ENCODE measurements at places on chromosomes 4 and X.

DNA sequence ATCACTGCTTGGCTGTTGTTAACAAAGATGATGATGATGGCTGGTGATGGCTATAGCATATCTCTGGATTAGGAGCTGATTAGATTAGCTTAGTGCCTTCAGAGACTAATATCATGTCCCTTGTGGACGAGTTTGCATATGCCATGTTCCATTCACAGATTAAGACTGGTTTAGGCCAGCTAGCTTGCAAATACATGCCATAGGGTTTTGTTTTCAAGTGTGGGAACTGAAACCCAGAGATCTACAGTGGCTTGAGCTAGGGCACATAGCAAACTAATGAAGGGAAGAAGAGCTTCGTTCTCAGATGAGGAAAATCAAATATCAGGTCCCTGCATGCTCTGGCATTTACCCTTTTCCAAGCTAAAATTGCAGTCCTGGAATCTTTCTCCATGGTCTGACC lies 492.3 kb downstream of the MAGEE1 start:
- no peak for DNase-seq

DNA sequence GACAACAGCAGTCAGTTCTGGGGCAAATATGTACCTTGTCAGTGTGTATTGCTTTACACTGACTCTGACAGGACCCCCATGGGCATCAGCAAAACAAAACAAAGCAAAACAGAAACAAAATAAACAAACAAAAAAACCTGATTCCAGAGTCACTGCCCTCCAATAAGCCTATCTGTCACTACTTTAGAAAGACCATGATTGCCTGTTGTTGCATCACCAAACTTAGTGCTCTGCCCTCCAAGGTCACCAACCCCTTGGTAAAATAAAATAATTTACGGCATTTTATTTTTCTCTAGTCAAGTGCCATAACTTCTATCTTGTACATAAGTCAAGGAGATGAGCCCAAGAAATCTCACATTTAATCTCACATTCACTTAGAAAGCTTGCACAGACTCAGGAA lies 120.9 kb upstream of the ADAMTS3 start:
- no peak for DNase-seq

GRCh38 chr4:5884796-5885195 lies 8.1 kb downstream of the CRMP1 start:
- DNase-seq, result no peak

GRCh38 chr4:5746829-5747737 lies 36.1 kb downstream of the EVC start:
- DNase-seq, result no peak

DNA sequence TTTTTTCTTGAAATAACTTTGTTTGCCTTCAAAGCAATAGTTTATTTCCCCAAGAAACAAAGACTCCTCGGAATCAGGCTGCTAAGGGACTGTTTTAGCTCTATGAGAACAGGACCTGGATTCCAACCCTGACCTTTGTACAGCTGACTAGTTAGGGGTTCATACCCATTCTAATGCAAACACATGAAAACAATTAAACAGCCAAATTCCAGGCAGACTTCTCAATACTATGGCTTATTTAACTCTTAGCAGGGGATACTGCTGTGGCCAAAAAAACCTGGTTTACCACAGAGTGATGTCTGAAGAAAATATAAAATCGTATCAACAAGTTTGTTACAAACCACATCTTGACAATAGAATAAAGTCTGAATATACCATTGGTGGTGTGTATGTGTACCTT lies 129.6 kb upstream of the INTU start:
- DNase-seq, result no peak

GRCh38 chr4:181687116-181687515 lies 556.1 kb upstream of the TENM3 start:
- DNase-seq, result no peak

DNA sequence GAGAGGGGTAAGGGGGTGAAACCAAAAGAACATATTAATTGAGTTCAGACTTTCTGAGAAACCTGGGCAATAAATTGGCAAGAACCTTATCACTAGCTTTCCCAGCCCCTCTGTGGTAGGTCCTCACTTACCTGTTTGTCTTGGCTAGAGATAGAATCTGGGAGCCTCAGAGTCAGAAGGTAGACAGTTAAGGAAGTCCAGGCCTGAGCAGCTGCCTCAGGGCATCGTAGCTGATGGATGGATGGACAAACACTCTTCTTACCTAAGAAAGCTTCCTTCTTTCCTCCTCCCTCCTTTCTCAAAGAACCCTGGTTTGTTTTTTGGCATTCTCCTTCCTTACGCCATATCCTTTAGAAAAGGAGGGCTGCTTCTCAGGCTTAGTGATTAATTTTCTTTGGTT lies 24.4 kb downstream of the FRAS1 start:
- DNase-seq, result no peak

Measured in cerebellar nuclear complex (tissue), 1 donor.